Inflammatory macrophage (primary cell): ENCODE measurements at places on chromosomes 3 and 15.

DNA sequence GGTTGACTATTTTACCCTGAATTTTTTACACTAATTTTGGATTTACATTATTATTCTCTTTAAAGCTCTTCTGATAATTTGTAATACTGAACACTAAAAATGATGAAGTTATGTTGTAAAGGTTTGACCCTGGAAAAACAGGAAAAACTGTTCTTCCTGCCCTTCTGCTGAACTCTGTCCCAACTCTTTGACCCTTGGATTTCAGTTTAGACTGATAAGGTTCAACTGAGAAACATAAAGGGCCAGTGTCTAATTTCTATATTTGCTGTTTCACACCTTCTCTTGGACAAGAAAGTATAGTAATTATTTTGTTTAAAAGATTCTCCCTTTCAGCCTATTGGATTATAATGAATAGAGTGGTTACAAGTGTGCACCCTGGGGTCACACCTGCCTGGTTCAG is 12.8 kb upstream of the TMOD3 start:
- DNase-seq, result no peak

DNA sequence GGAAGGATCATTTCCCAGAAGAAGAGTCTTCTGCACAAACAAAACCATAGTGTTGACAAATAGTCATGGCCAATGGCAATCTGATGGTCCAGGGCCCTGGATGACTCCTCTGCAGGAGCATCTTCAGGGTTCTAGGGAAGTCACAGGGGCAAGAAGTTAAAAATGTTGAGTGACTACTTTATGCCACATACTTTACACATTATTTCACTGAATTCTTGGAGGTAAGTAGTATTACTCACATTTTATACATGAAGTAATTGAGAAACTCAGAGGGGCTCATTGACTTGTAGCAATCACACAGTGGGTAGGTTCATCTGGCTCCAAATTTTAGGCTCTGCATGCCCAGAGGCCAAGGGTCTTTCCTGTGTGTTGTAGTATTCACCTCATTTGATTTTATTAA is 430.2 kb upstream of the MCTP2 start:
- no peak for DNase-seq

GRCh38 chr3:107464037-107464436 is 58.7 kb upstream of the BBX start:
- no peak for DNase-seq

- no peak for DNase-seq
Observed at GRCh38 chr3:44079916-44080315, 161.8 kb upstream of the TOPAZ1 start.

- DNase-seq, result no peak
Observed at GRCh38 chr15:31241888-31242522, 84.6 kb upstream of the KLF13 start.

DNA sequence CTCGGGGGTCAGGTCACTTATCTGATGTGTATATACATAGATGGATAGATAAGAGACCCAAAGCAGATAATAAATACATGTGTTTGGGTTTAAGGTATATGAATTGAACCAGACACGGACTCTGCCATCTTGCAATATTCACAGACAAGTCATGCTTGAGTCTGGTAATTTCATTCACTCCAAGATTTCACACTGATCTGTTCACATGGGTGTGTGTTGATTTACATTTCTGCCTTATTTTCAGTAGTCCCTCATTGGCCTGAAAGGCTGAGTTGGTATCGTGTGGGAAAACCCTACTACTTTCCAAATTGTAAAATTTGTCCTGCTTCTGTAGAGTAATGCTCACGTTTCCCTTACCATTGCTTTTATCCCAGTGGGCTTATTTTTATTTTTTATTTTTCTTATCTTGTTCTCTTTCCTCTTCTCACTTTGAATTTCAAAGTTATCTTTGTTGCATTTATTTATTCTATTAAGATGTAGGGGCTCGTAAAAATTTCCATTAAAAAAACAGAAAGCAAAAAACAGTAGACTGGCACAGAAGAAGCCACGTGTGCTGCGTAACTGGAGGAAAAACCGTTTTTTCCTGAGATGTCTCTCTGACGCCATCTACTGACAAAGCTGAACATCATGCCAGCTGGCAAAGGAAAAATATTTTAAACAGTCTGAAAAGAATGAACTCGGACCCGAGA is 10.8 kb upstream of the MFSD1 start:
- peak; percentile 78 for DNase-seq

DNA sequence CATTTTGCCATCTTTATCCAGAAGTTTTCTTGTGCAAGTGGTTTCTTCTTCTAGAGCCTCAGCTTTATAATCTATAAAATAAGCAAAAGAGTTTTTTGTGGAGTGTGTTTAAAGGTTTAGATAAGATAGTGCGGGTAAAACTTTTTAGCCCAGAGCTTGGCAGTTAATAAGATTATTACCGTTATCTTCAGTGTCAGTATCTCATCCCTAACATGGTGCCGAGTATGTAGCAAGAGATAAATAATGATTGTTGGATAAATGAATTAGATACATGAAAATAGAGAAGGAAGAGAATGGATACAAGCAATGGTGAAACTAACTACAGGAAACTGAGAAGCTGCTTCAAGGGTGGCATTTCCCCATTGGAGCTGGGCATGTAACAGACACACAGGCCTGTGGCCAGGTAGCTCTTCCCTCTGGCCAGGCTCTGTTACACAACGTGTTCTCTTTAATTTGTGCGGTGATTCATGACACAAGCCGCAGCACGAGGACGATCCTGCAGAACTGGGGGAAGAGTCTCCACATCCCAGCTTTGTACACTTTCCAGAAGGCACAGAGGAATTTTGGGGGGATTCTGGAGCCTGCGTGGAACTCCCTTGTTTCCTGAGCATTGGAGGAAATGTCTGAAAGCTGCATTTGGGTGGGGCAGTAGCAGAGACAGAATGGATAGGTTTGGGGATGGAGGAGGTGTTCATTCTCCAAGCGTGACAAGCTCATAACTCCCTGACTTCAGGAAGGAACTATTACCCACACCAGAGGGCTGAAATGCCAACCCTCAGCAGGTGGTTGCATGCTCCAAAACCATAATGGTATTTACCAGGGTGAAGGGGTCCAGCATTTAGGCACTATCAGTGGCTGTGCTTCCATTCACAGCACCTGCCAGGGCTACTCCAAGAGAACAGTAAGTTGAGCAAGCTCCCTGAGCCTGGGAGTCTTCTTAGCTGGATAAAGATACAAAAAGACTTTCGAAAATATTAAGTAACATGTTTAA is 14.2 kb upstream of the ST6GAL1 start:
- peak; percentile 32 for DNase-seq

DNA sequence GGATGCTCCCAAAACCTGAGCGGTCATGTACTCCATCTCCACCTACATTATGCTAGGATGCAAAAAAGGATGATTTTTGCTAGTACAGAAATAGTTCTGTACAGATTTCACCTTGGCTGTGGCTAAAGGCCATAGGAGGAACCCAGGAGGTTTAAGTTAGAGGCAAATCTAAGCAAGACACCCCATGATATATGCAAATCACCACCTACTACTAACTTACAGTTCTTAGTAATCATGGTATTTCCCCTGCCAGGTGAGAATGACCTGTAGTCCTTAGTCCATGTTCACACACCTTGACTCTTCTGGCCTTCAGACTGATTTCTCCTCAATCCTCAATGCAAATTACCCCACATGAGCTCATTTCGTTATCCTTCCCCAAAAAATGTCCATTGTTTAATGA is 154.2 kb downstream of the IMPG2 start:
- DNase-seq, result no peak

GRCh38 chr3:48276911-48277641 is 36.2 kb downstream of the ZNF589 start:
- no peak for DNase-seq

- no peak for DNase-seq
Observed at GRCh38 chr3:140585828-140586227, 92.0 kb upstream of the TRIM42 start.

- no peak for DNase-seq
Observed at GRCh38 chr3:146414010-146414409, 55.4 kb downstream of the PLSCR2 start.

DNA sequence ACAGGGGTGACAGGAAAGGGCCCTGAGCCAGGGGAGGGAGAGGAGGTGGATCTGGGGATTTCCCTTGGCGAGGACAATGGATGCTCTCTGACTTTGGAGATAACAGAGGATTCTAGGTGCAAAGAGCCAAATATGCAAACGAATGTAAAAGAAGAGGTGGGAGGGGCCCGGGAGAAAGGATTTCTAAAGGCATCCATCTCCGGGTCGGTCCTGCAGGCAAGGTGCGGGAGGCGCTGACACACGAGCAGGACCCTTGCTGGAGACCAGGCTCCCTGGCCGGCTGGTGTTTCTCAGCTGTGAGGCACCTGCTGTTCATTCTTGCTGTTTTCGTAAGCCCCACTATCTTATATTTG is 115.2 kb upstream of the TLE3 start:
- no peak for DNase-seq

DNA sequence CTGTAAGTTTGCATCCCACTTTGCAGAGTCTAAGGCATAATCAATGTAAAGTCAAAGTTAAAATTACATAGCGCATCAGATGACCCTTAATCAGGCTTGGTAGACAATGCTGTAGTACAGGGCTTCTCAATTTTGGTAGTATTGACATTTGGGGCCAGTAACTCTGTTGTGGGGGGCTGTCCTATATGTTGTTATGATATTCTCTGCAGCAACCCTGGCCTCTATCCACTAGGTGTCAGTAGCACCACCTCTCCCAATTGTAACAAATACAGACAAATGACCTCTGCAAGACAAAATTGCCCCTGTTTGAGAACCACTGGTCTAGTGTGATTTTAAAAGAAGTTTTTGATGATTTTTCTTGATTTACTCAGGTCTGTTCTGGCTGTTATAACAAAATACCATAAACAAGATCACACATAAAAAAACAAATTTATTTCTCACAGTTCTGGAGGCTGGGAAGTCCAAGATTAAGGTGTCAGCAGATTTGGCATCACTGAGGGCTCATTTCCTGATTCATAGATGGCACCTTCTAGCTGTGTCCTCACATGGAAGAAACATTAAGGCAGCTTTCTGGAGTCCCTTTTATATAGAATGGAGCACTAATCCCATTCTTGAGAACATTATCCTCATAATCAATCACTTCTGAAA is 37.6 kb upstream of the SLC9A9 start:
- DNase-seq, result peak; percentile 49

GRCh38 chr15:60912984-60913697 is 316.0 kb downstream of the RORA start:
- DNase-seq, result peak; percentile 1

- DNase-seq, result peak; percentile 31
Observed at GRCh38 chr3:27575499-27575898, 91.3 kb upstream of the SLC4A7 start.

DNA sequence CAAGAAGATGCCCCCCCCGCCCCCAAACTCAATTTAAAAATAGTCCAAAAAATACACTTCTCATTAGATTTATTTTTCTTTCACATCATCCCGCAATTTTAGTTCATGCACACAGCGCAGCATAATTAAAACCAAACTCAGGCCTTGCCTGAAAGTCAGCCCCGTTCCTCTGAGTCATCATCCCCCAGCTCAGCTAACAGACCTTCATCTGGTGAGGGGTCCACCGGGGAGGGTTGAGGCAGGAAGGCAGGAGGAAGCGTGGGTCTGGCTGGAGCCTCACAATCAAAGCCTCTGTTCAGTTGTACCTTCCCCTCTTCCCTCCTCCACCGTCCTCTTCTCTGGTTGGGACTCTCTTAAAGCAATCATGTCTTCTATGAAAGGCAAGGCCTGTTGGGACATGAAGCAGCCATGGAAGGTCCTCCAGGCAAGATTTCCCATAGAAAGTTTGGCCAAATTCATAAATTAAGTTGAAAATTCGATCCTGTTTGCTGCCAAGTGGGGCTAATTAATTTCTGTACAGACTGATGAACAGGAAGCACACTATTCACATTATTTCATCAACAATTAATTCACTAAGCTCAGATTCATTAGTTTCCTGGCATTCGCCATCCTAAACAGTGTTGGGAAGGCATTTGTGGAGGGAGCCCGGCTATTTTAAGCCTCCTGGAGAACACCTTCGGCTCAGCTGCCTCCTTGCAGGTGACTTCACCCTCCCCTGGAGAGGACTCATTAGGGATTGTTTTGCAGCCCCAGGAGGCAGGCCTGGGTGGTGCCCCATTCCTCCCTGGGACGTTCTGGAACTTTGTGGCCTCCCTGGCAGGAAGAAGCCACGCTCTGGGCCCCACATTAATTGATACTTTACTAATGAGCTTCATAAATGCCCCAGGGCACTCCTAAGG is 72.3 kb upstream of the BNC1 start:
- no peak for DNase-seq

DNA sequence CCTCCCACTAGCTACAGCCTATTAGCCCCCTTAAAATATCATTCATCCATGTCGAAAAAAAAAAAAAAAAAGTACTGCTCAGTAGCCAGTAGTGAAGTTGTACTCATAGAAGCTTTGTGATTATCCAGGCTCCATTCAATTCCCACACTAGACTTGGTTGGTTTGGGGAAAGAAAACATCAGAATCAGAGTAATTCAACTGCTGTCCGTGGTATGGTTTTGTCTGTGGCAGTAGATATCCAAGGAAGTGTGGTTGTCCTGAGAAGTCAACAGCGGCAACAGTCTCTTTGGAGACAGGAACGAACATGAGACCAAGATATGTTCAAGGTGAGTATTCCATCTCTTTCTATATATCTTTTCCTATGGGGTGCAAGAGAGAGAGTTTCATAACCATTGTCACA is 99.2 kb downstream of the GOLIM4 start:
- no peak for DNase-seq

DNA sequence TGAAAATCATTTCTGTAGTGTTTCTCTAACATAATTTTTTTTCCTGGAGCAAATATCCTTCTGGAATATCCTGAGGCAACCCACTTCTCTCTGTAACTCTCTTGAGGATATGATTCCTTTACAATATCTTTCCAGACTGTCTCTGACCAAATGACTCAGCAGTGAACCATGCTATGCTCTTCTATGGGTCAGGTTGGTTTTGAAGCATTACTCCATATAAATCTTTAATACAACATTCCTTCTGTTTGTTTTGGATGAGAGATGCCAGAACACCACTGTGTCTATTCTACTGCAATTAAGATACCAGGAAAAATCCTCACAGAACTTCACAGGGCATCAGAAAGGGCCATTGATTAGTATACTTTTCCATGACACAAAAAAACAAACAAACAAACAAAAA is 626.4 kb upstream of the ZNF385D start:
- DNase-seq, result no peak

- no peak for DNase-seq
Observed at GRCh38 chr15:67925182-67925581, 85.3 kb upstream of the RNU6-1 start.

DNA sequence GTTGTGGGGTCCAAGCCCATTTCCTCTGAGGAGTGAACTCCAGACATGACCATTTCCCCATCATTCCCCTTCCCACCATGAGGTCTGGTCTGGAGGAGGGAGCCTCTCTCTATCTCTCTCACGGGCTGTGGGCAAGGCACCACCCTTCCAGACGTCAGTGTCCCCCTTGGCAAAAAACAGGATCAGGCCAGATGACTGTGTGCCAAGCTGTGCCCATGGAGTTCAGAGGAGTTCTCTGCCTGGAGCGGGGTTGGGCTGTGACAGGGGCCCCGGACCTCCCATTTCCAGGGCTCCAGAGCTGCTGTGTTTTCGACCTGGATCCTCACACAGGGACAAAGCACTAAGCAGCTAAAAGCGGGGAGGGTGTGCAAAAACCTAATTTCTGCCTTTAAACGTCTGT is 124.5 kb downstream of the RAB11A start:
- no peak for DNase-seq
